Foreskin fibroblast (primary cell): ENCODE measurements at places on chromosomes 5 and 9.

- no peak for DNase-seq
Measured at GRCh38 chr5:147170603-147171002, 64.2 kb upstream of the STK32A start.

DNA sequence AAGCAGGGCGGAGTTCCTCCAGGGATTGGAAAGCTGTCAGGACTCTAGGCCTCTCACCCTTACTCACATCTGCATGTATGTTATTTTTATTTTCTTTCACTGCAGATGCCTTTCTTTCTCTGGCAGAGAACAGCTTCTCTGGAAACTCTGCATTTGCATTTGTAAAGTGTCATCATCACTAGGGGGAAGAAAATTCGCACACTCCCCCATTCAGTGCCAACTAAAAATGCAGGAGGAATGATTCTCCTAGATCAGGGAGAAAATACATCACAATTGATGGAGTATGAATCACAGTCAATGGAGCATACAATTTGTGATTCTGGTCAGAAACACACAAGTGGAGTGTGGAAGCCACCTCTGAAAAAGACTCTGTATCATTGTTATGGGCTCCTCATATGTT, 351.4 kb upstream of the FTMT start:
- DNase-seq, result no peak

GRCh38 chr5:108747774-108748400, at the start of gene FER:
TSS of gene FER (plus strand) at chr5:108747897. CDS start at chr5:108798183, 50,286 bp downstream.
- peak; percentile 69 for DNase-seq

DNA sequence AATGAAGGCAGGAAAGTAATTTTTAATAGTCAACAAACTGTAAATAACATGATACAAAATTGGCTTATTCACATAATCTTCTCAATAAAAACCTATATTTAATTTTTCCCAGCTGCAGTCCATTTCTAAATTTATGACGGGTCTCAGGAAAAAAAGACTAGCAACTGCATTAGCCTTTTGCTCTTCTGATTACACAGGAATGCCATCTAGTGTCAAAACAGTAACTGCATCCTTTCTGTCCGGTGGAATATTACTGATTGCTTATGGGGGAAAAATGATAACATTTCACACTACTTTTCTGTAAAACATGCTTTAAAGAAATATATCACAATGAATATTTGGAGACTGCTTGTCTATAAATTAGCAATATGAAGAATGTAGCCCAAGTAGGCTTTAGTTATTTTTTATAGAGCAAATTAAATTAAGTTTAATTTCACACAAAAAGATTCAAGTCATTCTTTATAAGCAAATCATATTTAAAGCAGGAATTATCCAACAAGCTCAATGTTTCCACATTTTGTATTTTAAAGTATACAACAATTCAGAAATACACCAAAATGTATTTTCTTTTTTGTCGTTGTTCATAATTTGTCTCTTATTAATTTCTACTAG, 534.7 kb downstream of the CDH10 start:
- peak; percentile 16 for DNase-seq

DNA sequence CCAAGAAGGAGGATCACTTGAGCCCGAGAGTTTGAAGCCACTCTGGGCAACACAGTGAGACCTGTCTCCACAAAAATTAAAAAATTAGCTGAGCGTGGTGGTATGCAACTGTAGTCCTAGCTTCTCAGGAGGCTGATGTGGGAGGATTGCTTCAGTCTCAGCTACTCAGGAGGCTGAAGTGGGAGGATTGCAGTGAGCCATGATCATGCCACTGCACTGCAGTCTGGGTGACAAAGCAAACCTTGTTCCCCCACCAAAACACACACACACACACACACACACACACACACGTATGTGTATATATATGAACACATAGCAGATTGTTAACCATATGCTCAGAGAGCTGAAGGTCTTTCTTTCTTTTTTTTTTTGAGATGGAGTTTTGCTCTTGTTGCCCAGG, 157.5 kb upstream of the MAST4 start:
- no peak for DNase-seq

DNA sequence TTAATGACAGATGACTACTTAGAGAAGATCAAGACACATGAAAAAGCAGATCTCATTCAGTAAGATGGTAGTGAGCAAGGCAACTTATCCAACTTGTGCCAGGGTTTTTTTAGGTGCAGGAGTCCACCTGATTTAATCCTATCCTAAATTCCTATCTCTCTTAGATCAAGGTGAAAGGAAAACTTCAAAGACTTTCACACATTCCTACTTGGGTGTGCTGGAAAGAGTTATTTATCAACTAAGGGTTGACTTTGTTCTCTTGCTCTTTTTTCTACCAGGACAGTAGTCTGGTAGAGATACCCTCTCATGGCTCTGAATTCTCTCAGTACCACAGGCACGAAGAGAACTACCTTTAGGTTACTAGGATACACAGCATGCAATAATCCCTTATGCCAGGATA, 18.2 kb downstream of the TUT7 start:
- no peak for DNase-seq

DNA sequence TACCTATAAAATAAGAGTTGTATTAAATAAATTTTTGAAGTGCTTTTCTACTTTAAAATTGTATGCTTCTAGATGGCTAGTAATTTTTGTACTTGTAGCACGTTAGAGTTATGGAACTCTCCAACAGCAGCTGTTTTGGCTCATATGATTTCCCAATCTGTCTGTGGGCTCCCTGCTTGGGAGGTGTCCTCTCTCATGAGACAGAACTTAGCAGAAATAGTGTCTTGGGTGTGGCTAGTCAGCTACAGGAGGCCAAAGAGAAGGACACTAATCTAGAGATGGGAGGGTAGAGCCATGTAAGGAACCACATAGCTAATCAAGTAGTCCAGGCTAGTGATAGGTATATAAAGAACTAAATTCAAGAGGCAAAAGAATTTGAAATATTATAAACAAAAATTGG, 78.4 kb upstream of the DAB2 start:
- peak; percentile 37 for DNase-seq

DNA sequence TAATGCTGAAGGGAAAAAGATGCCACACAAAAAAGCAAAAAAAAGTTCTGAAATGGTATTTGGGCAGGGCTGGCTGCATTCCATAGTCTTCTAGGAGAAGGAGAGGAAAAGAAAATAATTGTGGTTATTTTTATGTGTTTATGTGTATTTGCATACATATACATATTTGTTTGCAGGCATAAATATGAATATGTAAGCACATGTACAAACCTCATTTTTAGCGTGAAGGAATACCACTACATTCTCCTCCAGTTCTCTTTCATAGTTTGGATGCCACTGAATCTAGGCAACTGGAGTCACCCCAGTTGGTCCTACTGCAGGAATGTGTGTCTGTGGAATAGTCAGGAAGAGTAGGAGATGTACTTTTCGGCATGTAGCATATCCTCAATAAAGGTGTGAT, 181.1 kb downstream of the YTHDC2 start:
- DNase-seq, result no peak

DNA sequence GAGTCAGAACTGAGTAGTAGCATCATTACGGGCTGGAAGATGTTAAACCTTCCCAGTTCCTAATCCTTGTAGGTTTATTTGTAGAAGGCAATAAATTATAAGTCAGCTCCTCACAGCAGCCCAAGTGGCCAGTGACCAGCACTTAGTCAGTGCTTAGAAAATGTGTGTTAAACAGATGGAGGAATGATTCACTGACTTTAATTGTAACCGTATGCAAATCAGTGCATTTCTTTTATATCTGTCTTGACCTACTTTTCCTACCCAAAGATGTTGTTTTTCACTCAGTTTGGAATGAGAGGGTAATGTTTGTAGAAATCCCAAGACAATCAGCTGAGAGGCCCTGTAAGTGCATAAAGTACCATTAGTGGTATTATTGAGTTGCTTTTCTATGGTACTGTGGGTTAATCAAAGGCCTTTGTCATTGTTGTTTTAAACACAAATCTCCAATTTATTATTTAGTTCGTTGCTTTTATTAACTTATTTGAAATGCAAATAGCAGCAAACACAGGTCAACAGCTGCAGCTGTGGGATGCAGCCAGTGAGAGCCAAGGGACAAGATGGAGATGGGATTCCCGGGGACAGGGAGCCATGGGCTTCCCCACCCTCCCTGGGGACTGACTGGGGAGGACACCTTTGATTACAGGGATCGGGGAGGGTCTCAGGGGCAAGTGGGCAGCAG, 49.8 kb downstream of the MAP1B start:
- DNase-seq, result peak; percentile 95

GRCh38 chr5:13325765-13326164, 618.7 kb downstream of the DNAH5 start:
- no peak for DNase-seq

GRCh38 chr9:132499251-132499650, 83.2 kb upstream of the BARHL1 start:
- no peak for DNase-seq

GRCh38 chr9:90770182-90770738, 31.4 kb upstream of the SYK start:
- no peak for DNase-seq

GRCh38 chr5:153372425-153373129, 117.9 kb upstream of the GRIA1 start:
- no peak for DNase-seq

DNA sequence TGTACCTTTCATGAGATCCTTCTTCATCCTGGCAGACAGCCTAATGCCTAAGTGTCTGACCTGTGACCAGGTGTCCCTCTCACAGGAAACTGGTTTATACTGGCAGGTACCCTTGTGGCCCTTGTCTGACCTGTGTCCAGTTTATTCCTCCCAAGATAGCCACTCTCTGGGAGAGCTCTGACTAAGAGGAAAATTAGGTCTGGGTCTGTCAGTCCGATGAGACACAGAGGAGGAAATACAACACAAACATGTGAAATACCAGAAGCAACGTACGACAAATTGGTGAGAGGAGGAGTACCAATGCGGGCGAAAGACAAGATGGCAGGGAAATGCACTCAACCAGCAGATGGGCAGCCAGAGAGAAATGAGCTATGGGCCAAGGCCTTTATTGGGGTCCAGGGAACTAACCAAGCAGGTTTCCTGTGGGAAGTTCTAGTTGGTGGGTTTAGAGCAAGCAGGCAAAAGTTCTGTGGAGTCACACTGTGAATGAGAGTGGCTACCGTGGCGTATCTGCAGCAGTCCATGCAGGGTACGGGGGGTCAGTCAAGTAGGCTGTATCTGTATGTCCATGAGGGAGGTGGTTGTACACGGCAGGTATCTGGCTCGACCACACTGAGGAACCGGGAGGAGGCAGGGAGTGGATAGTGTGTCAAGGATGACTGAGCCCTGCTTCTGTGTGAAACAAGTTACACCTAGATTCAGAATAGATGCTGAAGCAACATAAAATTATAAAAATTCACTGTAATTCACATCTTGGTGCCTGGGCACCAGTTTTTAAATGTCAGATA, 109.0 kb downstream of the MLLT3 start:
- no peak for DNase-seq

GRCh38 chr5:72408603-72409002, 88.4 kb downstream of the PTCD2 start:
- no peak for DNase-seq

- DNase-seq, result peak; percentile 72
Measured at GRCh38 chr5:78550891-78551290, 97.7 kb downstream of the LHFPL2 start.

- no peak for DNase-seq
Measured at GRCh38 chr9:135269912-135270830, 182.7 kb downstream of the OLFM1 start.

DNA sequence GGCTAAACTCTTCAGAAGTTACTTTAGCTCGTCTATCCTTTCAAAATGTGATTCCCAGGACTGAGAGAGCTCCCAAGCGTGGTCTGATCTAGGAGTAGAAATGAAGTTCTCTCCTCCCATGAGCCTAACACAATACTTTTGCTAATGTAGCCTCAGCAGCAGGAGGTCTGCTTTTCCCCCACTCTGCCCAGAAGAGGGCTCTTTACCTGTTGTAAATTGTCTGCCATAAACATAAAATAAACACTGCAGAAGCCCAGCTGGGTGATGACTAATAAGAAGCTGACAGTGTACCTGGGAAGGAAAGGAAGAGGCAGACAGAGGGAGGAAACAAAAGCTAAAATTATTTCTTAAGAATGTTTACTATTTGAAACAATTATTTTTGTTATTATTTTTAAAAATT, 15.4 kb downstream of the SLC36A3 start:
- DNase-seq, result no peak

GRCh38 chr9:129146441-129146941, 31.6 kb downstream of the IER5L start:
- no peak for DNase-seq

- no peak for DNase-seq
Measured at GRCh38 chr5:150614661-150615060, 25.8 kb upstream of the SYNPO start.

DNA sequence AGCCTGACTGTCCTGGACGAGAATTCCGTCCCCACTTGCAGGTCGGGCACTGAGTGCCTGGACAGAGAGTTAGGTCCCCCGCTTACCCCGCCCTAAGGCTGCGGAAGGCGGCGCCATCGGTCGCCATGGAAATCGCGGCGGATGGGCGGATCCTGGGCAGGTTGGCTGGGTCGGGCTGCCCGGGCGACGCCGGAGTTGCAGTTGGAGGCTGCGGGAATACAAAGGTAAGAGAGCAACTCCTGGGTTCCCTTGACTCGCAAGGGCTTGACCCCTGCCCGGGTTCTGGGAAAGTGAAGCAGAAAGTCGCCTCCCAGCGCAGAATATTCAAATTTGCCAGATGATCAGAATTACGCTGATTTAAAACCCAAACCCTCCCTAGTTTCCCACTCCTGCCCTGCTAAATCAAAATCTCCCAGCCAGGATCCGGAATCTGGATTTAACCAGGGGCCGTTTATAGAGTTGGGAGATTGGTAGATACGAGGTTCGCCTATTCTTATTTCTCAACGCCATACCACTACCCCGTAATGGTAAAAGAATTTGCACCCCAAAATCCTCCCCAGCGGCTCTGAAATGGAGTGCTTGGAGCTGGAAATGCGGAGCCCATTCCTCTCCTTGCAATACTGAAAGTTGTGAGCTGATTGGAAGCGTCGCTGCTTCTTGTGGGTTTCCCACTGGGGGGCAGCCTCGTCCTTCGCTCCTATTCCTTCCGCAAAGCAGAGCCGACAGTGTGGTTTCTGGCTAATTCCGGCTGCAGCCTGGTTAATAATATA, 156.4 kb upstream of the RASEF start:
- DNase-seq, result peak; percentile 80

- peak; percentile 40 for DNase-seq
Measured at GRCh38 chr5:176500511-176500910, 36.7 kb downstream of the RNF44 start.

GRCh38 chr9:33795819-33796218, 458 bp downstream of the PRSS3 start:
- DNase-seq, result no peak

DNA sequence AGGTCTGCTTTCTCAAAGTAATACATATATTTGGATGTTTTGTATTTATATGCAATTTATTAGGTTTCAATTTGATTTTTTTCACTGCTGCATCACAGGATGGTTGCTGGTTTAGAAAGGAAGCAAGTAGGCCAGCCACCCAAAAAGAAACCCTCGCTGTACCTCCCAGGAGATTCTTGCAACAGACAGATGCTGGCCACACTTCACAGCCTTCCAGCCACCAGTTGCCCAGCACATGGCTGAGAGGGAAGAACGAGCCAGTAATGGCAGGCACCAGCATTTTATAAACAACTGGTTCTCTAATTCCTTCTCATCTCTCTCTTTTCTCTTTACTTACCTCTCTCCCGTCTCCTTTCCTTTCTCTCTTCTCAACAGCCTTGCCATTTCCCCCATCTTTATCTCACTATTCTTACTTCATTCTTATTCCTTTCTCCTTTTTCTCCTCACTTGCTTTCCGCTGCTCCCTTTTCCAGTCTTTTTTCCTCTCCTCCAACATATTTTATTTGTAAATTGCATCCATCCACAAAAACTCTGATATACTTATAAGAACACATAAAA, 38.9 kb downstream of the EFNA5 start:
- DNase-seq, result no peak
